Esophagus squamous epithelium (tissue), 5 donors: ENCODE measurements at places on chromosomes 7 and 10.

GRCh38 chr7:107914831-107915230 is 23.8 kb downstream of the DLD start:
- DNase-seq: no peak

- no peak for DNase-seq
These were observed 5.0 kb downstream of the CLRN3 start for GRCh38 chr10:127887541-127888415.

DNA sequence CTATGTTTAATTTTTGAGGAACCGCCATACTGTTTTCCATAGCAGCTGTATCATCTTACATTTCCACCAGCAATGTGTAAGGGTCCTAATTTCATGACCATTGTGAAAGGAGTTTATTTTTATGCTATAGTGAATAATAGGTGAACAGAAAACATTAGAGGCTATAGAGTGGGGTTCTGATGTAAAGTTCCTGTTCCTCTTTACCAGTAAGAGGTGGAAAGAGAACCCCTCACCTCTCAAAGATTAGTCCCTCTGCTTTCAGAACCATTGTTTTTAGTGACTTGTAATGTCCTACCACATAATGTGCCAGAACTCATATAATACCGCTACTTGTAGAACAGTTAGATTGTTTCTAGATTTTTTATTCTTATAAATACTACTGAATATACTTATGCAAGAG is 34.2 kb downstream of the SUFU start:
- no peak for DNase-seq

GRCh38 chr10:102504976-102505300 is 1.2 kb downstream of the SUFU start:
- no peak for DNase-seq

- no peak for DNase-seq
These were observed 64.9 kb downstream of the UBE2H start for GRCh38 chr7:129887865-129888264.

DNA sequence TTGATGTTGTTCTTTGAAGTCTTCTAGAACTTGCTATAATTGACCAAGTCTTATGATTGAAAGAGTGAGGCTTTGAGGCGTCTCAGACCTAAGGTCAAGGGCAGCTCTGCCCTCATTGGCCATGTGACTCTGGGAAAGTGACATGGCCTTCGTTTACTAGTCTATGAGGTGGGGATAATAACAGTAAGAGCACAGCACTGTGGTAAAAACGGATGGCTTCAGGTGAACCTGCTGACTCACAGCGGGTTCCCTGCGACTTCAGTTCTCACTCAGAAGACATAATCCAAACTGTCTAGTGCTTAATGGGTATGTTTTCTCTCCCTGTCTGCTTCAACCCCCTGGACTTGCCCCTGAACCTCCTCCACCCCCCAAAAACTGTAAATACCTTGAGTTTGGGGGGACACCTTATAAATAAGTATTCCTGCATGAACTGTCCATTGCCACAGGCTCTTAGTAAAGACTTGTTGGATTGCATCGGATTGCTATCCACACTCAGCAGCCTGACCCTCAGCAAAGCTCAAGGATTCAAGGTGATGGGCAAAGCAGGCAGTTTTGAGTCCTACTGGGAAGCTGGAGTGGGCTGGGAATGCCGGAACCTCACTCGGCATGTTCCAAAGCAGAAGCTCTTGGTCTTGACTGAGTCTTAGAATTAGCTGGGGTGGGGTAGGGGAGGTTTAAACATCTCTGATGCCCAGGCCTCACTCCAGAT is 304.6 kb downstream of the KLF6 start:
- no peak for DNase-seq

DNA sequence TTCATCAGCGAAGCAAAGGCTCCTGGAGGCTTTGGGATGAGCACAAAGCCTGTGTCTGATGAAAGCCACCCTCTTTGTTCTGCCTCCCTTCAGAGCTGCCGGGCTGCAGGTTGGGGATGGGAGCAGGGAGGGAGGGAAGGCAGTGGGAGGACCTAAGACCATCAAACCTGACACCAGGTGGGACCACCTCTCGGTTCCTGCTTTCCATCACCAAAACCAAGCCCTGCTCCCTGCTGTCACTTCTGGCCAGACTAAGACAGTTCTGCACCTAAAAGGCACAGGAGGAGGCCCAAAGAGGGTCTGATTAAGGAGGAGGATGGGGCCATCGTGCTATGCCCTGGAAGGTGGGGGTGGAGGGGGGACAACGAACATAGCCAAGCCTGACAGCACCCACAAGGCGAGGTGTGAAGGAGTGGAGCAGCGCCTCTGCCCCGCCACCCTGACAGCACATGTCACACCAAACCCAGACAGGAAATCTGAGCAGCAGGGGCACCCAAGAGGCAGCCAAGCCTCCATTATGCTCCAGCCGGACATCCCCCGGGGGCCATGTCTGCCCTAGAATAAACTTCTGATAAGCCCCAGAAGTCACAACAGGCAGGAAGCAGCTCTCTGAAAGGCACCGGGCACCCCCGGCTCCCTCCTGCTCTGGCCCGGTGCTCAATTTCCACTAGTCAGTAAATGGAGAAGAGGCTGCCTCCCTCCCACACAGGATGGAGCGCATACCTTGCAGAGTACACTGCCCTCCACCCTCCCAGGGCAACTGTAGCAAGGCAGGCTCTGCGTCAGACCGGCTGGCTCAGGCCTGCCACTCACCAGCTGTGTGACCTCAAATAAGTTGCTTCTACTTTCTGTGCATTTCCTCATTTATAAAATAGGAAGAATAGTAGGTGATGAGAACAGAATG is 48.9 kb downstream of the DLG5 start:
- no peak for DNase-seq

GRCh38 chr7:135910393-135911036 is 66.6 kb downstream of the MTPN start:
- DNase-seq: no peak

- DNase-seq: no peak
These were observed 188.6 kb upstream of the GDF10 start for GRCh38 chr10:47111329-47111862.

DNA sequence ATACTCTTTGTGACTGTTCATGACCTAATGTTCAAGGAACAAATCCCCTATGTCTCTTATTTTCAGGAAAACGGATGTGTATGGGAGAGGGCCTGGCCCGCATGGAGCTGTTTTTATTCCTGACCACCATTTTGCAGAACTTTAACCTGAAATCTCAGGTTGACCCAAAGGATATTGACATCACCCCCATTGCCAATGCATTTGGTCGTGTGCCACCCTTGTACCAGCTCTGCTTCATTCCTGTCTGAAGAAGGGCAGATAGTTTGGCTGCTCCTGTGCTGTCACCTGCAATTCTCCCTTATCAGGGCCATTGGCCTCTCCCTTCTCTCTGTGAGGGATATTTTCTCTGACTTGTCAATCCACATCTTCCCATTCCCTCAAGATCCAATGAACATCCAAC is 27.3 kb upstream of the CYP2C19 start:
- DNase-seq: no peak

GRCh38 chr7:66301737-66302136 is 96.6 kb downstream of the TPST1 start:
- DNase-seq: no peak

- no peak for DNase-seq
These were observed 297.3 kb upstream of the LYZL1 start for GRCh38 chr10:28991333-28992270.

- no peak for DNase-seq
These were observed 166.1 kb downstream of the GRK5 start for GRCh38 chr10:119373294-119374102.

DNA sequence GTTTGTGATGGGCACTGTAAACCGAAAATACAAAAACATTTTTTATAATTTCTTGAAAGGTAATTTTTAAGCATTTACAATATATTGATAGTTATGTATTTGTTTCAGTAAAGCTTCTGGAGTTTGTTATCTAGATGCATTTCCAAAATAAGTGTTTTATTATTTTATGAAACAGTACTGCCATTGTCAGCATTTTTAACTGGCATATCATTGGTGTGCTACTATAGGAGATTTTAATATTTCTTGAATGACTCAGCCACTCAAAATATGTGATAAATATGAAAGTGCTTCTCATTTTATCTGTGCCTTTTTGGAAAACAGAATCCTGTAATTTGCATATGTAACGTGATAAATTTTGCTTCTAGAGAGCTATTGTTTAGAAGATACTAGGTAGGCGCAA is 97.9 kb downstream of the ANKIB1 start:
- DNase-seq: no peak

DNA sequence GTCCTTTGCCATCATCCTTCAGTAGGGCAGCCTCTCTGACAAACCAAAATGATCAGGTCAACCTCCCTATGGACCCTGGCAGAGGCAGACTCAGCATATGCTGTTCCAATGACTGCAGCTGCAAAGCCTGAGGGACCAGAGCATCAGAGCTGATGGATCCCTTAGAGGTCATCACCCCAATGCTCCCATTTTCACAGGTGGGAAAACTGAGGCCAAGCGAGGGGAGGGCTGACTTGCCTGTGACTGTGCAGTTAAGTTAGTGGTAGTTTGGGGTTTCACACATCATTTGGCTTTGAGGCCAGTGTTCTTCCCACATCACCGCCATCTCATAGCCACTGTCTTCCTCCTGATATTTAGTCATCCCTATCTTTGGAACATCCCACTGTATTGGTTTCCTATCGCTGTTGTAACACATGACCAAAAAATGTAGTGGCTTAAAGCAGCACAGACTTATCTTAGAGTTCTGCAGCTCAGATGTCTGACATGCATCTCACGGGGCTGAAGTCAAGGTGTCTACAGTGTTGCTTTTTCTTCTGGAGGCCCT is 69.3 kb upstream of the PDZD8 start:
- DNase-seq: no peak

GRCh38 chr10:48452879-48453412 is 146.5 kb downstream of the MAPK8 start:
- DNase-seq: no peak

DNA sequence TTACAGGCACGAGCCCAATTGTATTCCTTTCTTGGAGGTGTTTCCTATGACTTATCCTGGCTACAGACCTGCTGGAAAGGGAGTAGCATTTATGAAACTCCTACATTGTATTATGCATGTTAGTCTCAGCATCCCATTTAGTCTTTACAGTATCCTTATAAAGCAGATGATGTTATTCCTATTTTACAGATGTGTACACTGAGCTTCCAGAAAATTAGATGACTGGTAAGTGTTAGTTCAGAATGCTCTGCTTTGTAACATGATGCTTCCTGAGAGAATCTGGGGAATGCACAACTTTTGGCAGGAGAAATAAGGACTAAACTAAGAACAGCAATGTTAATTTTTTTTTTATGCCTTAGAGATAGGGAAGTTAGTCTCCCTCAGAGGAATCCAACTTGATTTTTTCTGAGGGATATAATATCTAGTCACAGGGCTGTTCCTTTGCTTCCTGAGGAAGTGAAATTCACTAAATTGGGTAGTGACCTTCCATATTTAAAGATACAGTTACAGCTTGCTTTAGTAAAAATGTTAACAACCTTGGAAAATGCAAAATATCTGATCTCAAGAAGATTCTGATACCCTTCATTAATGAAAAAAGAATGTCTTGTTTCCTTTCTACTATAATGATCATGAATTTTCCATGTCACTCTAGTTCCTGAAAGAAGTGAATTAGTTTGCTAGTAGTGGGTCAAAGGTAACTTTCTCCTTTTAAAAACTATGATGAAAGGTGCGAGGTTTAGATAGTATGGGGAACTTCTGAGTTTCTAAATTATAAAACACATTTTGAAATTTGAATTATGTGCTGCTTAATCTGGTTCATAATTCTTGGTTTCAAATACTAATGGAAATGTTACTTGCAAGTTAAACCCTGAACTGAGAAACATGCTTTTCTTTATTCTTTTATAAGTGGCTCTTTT is 194.0 kb upstream of the PRPS1L1 start:
- DNase-seq: no peak

GRCh38 chr7:84022684-84023308 is 171.8 kb downstream of the SEMA3A start:
- no peak for DNase-seq

GRCh38 chr7:43557831-43558495 is 24.9 kb upstream of the STK17A start:
- no peak for DNase-seq

DNA sequence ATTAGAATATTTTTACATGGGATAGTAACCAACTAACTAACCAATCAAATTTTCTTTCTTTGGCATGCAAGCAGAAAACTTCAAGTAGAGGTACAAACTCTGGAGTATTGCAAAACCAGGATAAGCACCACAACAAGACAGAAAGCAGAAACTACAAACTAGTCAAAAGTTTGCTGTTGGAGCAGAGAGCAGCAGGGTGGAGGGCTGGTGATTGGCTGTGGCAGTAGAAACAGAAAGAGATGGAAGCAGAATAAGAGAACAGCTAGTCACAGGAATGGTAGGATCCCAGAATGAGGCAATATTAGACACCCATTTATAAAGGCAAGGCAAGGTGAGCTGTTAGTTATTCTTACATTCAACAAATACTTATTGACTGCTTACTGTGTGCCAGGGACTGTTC is 6.8 kb upstream of the MACC1 start:
- DNase-seq: no peak

GRCh38 chr10:58237014-58237834 is 30.5 kb downstream of the IPMK start:
- no peak for DNase-seq

DNA sequence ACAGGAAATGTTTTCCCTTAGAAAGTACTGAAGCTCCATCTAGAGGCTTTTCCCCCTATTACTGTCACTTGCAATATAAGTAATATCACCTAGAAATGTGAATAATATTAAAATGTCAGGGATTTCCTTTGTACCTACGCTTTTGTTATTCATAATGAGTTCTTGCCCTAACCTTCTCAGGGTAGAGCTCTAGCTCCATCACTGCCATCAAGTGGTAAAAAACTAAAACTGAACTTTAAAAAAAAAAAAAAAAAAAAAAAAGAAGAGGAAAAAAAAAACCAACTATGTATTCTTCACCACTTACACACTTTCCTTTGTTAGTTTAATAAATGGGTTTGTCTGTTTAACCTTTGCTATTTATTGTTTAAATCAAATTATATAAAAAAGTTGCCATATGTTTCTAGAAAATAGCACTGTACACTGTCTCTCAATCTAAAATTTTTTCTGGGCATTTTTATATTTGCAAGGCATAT is 49.9 kb downstream of the DNAJC1 start:
- no peak for DNase-seq

GRCh38 chr10:354901-355617 is 219.8 kb downstream of the ZMYND11 start:
- DNase-seq: no peak
